ENCODE measurements at places on chromosomes 11 and 22.

GRCh38 chr11:33635161-33635560 lies 65.5 kb downstream of the C11orf91 start:
- DNase-seq: no peak

GRCh38 chr22:46442217-46442853 lies 95.1 kb downstream of the CELSR1 start:
- DNase-seq: no peak

DNA sequence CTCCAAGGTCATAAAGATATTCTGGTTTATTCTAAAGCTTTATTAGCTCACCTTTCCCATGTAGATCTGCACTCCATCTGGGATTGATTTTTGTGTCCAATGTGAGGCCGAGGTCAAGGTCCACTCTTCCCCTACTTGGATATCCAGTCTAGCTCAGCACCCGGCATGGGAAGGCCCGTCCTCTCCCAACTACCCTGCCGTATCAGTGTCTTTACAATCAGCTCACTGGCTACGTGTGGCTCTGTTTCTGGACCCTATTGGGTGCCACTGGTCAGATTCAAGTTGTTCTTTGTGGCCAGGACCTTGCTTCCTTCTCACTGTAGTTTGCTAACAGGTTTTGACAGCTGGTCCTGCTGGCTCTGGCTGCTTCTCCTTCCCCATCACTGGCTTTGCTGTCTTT lies 30.9 kb downstream of the KCNQ1OT1 start:
- no peak for DNase-seq

GRCh38 chr11:1450949-1451710 lies 35.4 kb downstream of the MOB2 start:
- DNase-seq: no peak

GRCh38 chr11:24781288-24781687 lies 284.4 kb downstream of the LUZP2 start:
- DNase-seq: no peak

DNA sequence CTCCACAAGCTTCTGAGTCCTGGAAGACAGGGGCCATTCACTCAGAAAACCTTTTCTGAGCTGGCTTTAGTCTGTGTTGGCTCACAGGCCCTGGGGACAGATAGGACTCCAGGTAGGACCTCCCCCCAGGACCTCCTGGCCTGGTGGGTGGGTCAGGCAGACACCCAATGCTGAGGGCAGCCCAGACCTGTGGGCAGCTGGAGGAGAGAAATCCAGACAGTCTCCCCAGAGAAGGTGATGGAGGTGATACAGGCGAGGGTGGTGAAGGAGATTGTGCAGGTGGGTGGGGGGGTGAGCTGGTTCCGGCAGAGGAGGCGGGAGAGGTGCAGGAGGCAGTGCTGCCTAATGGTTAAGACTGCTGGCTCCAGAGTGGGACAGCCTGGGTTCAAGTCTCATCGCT lies 15.6 kb downstream of the LRRC32 start:
- DNase-seq: no peak

GRCh38 chr11:7537265-7537664 lies 23.5 kb downstream of the PPFIBP2 start:
- DNase-seq: no peak

GRCh38 chr11:64102005-64102738 lies 63.7 kb downstream of the MACROD1 start:
- DNase-seq: no peak

- no peak for DNase-seq
Observed at GRCh38 chr22:29787371-29787980, 20.3 kb downstream of the UQCR10 start.

DNA sequence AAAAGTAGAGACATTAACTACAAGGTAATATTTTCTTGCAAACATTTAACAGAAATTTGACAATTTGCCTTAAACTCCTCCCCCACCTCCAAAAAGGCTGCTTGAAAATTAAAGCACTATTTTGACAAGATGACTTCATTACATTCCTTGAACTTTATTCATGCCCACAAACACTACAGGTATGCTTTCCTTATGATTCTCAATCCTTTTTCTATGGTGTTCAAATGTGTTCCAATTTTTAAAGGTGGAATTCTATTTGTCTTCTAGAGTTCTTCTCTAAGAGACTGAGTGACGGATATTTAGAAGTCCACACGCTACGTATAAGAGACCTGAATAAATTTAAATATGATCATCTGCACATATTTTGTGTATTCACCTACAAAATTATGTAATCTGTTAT lies 69.4 kb downstream of the MRTFA start:
- DNase-seq: no peak

DNA sequence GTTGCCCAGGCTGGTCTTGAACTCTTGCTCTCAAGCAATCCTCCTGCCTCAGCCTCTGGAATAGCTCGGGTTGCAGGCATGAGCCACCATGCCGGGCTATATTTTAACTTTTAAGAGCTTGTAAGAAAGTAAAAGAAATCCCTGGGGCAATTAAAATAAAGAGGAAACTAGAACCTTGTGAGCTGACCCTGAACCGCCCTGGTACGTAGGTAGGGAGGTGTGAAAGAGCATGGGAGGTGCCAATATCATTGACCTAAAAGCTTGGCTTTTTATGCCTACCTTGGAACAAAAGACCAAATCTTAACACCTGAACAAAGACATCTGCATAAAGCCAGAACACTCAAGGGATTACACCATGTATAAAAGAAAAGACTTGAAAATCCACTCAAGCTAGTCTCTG lies 595.1 kb downstream of the SOX6 start:
- DNase-seq: no peak

DNA sequence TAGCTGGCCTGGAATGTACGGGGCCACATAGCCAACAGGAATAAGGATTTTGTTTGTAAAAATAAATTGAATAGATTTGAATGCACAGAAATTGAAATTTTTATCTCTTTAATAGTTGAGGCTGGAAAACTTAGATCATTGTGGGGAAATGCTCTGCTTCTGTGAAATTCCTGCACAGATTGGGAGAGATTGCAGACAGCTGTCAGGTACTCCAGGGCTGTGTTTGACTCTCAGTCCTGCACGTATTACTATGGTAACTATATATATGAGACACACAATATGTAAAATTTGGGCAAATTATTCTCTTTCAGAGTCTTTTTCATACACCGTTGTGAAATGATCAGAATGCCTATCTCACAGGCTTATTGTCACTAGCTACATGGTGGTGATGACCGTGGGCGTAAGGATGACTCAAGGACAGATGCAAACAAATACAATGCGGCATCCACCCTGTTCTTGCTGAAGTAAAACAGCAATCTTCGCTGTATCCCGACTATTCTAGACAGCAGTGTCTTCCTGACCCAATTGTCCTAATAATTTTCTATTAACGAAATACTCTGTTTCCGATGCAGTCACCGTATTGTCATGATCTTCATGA lies 79.4 kb downstream of the ZC3H12C start:
- DNase-seq: no peak

GRCh38 chr22:38925571-38926041 lies 31.8 kb upstream of the APOBEC3A start:
- no peak for DNase-seq
